ENCODE measurements at places on chromosomes 6 and 20. TPM values are rescaled to one million over a fixed set of nuclear protein-coding genes. Genes with fewer than 3 reads are reported as not detected.

GRCh38 chr6:156457601-156458000, 319.6 kb upstream of the ARID1B start:
- H3K27ac ChIP-seq, result no peak overlapping the region
- H3K36me3 ChIP-seq, result no peaks in the 10 kb centered on the region
- DNase-seq, result no peak
- H3K4me1 ChIP-seq, result no peaks in the 10 kb centered on the region
- H3K4me3 ChIP-seq, result no peak overlapping the region

GRCh38 chr6:118748311-118749062, 97.1 kb upstream of the CEP85L start:
- no peaks in the 10 kb centered on the region for H3K4me1 ChIP-seq
- H3K27me3 ChIP-seq, result no peaks in the 10 kb centered on the region
- no peak for DNase-seq
- no peaks in the 10 kb centered on the region for H3K36me3 ChIP-seq
- H3K27ac ChIP-seq, result no peak overlapping the region

DNA sequence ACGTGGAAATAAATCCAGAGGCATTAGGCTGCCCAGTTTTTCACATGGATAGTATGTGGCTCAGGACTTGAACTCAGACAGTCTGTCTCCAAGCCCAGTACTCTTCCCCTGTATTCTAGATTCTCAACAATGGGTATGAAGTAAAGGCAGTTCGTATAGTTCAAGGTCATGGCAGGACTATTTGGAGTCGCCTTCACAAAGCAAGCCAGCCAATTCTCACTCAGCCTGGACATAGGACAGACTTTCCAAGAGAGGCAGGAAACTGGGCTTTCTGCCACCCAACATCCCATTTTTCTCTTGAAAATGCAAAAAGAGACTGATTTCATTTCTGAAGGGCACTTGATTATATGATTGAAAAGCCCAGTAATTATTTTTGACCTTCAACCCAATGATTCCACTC, 111.0 kb downstream of the EDN1 start:
- no peak overlapping the region for H3K4me3 ChIP-seq
- H3K27me3 ChIP-seq, result no peaks in the 10 kb centered on the region
- H3K4me1 ChIP-seq, result no peaks in the 10 kb centered on the region
- H3K36me3 ChIP-seq, result no peaks in the 10 kb centered on the region

GRCh38 chr6:119024111-119024510, 54.4 kb downstream of the FAM184A start:
- no peaks in the 10 kb centered on the region for H3K36me3 ChIP-seq
- H3K27me3 ChIP-seq, result no peaks in the 10 kb centered on the region
- H3K27ac ChIP-seq, result no peak overlapping the region
- no peak for DNase-seq

GRCh38 chr6:31158863-31159855, 770 bp downstream of the TCF19 start:
- no peak overlapping the region for H3K27ac ChIP-seq
- H3K36me3 ChIP-seq, result no peaks in the 10 kb centered on the region
- H3K4me1 ChIP-seq, result no peaks in the 10 kb centered on the region
- H3K4me3 ChIP-seq, result peak overlapping the region; percentile 69
- H3K27me3 ChIP-seq, result no peaks in the 10 kb centered on the region

DNA sequence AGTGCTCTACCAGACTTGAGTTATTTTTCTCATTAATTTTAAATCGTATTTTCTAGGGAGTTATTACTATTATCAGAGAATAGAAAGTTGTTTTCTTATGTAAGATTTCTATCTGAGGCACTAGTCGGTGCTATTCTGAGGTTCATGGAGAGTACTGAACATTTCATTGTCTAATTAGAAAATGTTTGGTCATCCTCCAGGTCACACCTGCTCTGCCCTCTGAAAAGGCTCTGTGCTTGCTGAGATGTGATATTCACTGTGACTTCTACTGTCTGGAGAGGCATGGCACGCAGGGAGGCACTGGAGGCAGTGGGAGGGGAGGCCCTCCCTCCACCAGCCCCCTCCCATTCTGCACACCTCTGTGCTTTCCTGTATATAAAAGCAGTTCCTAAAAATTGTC, 3.0 kb downstream of the SYNDIG1 start:
- no peak for DNase-seq
- no peaks in the 10 kb centered on the region for H3K36me3 ChIP-seq
- H3K4me3 ChIP-seq, result no peak overlapping the region
- no peaks in the 10 kb centered on the region for H3K4me1 ChIP-seq
- no peak overlapping the region for H3K27ac ChIP-seq

DNA sequence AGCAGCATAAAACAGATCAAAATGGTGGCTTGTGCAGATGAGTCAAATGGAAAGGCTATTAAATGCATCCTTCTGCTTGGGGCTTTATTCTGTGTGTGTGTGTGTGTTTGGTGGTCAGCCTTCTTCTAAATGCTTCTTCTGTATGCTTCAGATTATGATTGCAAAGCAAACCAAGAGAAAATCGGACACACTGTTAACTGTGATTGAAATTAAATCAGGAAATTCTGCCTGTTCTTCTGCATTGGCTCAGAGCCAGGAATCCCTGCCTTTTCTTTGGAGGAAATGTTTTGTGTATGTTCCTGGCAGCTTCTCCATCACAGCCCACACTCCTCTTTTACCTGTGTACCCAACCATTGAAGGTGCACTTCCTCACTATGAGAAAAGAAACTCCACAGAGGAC, 22.3 kb upstream of the PDE10A start:
- no peak for DNase-seq
- H3K27me3 ChIP-seq, result no peaks in the 10 kb centered on the region
- no peaks in the 10 kb centered on the region for H3K36me3 ChIP-seq

GRCh38 chr20:2697768-2698167, 5.2 kb downstream of the EBF4 start:
- H3K36me3 ChIP-seq, result no peaks in the 10 kb centered on the region
- no peak overlapping the region for H3K27ac ChIP-seq
- no peaks in the 10 kb centered on the region for H3K4me1 ChIP-seq
- no peak overlapping the region for H3K4me3 ChIP-seq
- H3K27me3 ChIP-seq, result peaks cover 16% of the 10 kb centered on the region

GRCh38 chr20:44750081-44750805, 4.6 kb downstream of the KCNK15 start:
- no peaks in the 10 kb centered on the region for H3K36me3 ChIP-seq
- no peak overlapping the region for H3K27ac ChIP-seq
- DNase-seq, result no peak
- no peak overlapping the region for H3K4me3 ChIP-seq

GRCh38 chr20:50207026-50207425, 16.4 kb downstream of the CEBPB start:
- H3K4me1 ChIP-seq, result no peaks in the 10 kb centered on the region
- no peak overlapping the region for H3K4me3 ChIP-seq
- H3K27ac ChIP-seq, result no peak overlapping the region
- no peaks in the 10 kb centered on the region for H3K27me3 ChIP-seq

GRCh38 chr20:47281376-47281775, 75.1 kb downstream of the ZMYND8 start:
- no peaks in the 10 kb centered on the region for H3K27me3 ChIP-seq
- no peaks in the 10 kb centered on the region for H3K4me1 ChIP-seq
- H3K36me3 ChIP-seq, result peaks cover 28% of the 10 kb centered on the region
- no peak overlapping the region for H3K27ac ChIP-seq

- H3K27me3 ChIP-seq, result no peaks in the 10 kb centered on the region
- no peak for DNase-seq
- no peak overlapping the region for H3K4me3 ChIP-seq
- H3K36me3 ChIP-seq, result no peaks in the 10 kb centered on the region
- no peaks in the 10 kb centered on the region for H3K4me1 ChIP-seq
Measured at GRCh38 chr6:70107852-70108629, 194.8 kb downstream of the COL9A1 start.

GRCh38 chr6:132725471-132725870, 11.6 kb upstream of the VNN1 start:
- no peak for DNase-seq
- no peaks in the 10 kb centered on the region for H3K27me3 ChIP-seq
- no peaks in the 10 kb centered on the region for H3K36me3 ChIP-seq
- no peak overlapping the region for H3K27ac ChIP-seq
- H3K4me3 ChIP-seq, result no peak overlapping the region
- no peaks in the 10 kb centered on the region for H3K4me1 ChIP-seq

DNA sequence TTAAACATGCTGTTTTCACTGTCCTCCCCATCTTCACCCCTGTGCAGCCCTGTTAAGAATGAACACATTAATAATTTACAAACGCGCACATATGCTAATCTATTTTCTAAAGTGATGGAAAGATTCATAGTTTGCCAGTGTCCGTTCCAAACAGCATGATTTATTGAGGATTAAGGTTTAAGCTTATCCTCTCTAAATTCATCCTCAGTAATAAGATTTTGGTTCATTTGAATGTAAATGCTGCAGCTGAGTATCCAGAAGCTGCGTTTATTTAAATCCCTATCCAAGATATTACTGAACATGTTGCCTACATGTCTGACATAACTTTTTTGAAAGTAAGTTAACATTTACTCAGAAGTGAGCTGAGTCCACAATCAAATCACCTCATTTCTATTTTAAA, 42.8 kb upstream of the FAM135A start:
- H3K27ac ChIP-seq, result no peak overlapping the region
- no peaks in the 10 kb centered on the region for H3K4me1 ChIP-seq
- H3K36me3 ChIP-seq, result no peaks in the 10 kb centered on the region
- no peak for DNase-seq
- H3K27me3 ChIP-seq, result no peaks in the 10 kb centered on the region

- H3K4me1 ChIP-seq, result no peaks in the 10 kb centered on the region
- DNase-seq, result no peak
- no peaks in the 10 kb centered on the region for H3K36me3 ChIP-seq
- peaks cover 15% of the 10 kb centered on the region for H3K27me3 ChIP-seq
Measured at GRCh38 chr6:106360989-106361430, 493 bp downstream of the CRYBG1 start.

DNA sequence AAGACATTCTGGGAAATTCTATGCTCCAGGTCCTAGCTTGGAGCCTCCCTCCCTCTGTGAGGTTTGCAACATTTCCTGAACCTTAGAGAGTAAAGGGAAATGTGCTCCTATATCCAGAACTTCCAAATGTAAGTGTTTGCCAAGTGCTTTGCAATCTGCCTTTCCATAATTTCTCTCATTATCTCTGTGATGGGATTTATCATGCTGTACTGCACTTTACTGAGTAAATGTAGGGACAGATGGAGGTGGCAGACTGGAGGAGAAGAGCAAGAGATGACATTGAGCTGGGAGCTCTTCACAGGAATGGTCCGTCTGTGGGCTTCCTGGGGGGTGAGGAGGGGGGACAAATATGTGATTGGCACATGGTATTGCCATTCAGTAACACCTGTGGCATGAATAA, 184.3 kb downstream of the SOX4 start:
- no peaks in the 10 kb centered on the region for H3K27me3 ChIP-seq
- no peaks in the 10 kb centered on the region for H3K4me1 ChIP-seq
- H3K4me3 ChIP-seq, result no peak overlapping the region

GRCh38 chr6:132650429-132650828, 8.6 kb downstream of the TAAR1 start:
- no peaks in the 10 kb centered on the region for H3K36me3 ChIP-seq
- no peak for DNase-seq
- no peak overlapping the region for H3K4me3 ChIP-seq

DNA sequence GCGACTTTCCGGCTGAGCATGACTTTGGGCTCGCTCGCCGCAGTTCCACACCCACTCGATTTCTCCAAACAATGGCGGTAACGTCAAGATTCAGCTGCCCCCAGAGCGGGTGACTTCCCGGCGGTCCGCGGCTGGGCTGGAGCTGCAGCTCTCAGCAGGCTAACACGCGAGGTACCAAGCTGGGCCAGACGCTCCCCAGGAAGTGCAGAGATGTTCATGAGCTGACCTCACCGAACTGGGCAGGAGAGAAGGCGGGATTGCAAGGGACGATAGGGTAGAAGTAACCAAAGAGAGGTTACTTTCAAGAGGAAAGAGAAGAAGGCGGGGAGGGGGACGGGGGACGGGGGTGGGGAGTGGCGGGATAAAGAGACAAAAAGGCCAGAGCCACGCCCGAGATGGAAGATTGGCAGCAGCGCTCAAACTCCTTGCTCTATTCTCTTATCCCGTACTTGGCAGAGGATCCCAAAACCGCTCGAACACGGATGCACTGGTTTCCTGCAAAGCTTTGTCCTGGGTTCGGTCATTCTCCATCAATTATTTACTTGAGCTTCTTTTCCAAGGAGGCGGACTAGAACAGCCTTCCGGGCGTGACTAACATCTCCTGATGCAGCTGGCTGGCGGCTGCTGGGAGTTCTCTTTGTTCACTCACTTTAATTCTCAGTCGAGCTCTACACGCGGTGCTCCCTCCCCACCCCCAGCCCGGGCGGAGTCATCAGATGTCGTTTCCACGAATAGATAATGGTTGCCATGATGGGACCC, at the start of gene MTCL3:
MTCL3 (minus strand) TSS at position 626 of the 759 bp plus-strand sequence.
- H3K27me3 ChIP-seq, result peaks cover 26% of the 10 kb centered on the region
- no peaks in the 10 kb centered on the region for H3K36me3 ChIP-seq
- no peak within 1 kb of the TSS for H3K27ac ChIP-seq

- H3K27me3 ChIP-seq, result no peaks in the 10 kb centered on the region
- no peak for DNase-seq
- no peaks in the 10 kb centered on the region for H3K36me3 ChIP-seq
- no peak overlapping the region for H3K4me3 ChIP-seq
Measured at GRCh38 chr6:56756219-56756789, 113.6 kb upstream of the DST start.

DNA sequence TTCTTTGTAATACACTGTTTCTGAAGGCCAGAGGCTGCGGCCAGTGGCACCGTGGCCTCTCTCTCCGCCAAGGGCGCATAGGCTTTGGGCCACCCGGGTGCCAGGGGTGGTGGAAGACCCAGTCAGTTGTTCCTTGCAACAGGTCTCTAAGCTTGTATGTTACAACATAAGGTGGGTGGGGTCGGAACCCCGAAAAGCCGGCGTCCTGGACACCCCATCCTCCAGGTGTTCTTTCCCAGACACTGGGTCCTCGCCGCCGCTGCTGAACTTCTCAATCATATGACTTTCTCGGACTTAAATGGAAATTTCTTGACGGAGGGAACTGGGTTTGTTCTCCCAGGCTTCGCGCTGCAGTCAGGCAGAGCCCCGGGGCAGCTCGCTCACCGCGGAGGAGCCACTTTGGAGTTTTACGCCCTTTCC, 983 bp upstream of the KCNQ5 start:
- no peak for DNase-seq
- H3K4me1 ChIP-seq, result no peaks in the 10 kb centered on the region
- no peak overlapping the region for H3K4me3 ChIP-seq
- no peak overlapping the region for H3K27ac ChIP-seq
- no peaks in the 10 kb centered on the region for H3K36me3 ChIP-seq

Gene CNR1
- 0.05 TPM for total RNA-seq

Gene MTO1
- total RNA-seq, result 24.6 TPM

Gene WFDC12
- total RNA-seq, result not detected

Gene ELOVL4
- total RNA-seq, result 0.07 TPM

Gene SRSF12
- total RNA-seq, result not detected

Gene VGLL2
- not detected for total RNA-seq

Gene RIPOR2
- 3.2 TPM for total RNA-seq

Gene DEFB112
- not detected for total RNA-seq

Gene GRIK2
- total RNA-seq, result 0.09 TPM

Gene SLC13A3
- total RNA-seq, result 11.1 TPM

Data from right lobe of liver (tissue), 6 donors.